ENCODE measurements at places on chromosomes 4 and X. TPM values are rescaled to one million over a fixed set of nuclear protein-coding genes. Genes with fewer than 3 reads are reported as not detected.

GRCh38 chrX:85052636-85053343, 49.1 kb downstream of the APOOL start:
- H3K4me1 ChIP-seq, result no peaks in the 10 kb centered on the region
- no peak overlapping the region for H3K4me3 ChIP-seq
- no peaks in the 10 kb centered on the region for H3K36me3 ChIP-seq
- DNase-seq, result no peak
- no peak overlapping the region for H3K27ac ChIP-seq

DNA sequence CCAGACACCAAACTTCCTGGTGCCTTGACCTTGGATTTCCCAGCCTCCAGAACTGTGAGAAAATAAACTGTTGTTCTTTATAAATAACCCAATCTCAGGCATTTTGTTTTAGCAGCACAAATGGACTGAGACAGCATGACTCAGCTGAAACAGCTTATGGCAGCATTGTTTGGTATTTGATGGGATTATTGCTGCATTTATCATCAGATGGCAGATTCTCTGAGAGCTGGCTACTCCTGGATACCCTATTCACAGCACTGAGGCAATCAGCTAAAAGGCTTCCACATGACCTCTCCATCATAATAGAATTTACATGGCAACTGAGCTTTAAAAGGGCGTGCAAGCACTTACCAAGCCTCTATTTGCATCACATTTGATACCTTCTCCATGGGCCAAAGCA, 623.1 kb upstream of the CPEB2 start:
- no peaks in the 10 kb centered on the region for H3K4me1 ChIP-seq
- H3K27ac ChIP-seq, result no peak overlapping the region
- no peak overlapping the region for H3K4me3 ChIP-seq
- H3K36me3 ChIP-seq, result no peaks in the 10 kb centered on the region
- DNase-seq, result no peak

DNA sequence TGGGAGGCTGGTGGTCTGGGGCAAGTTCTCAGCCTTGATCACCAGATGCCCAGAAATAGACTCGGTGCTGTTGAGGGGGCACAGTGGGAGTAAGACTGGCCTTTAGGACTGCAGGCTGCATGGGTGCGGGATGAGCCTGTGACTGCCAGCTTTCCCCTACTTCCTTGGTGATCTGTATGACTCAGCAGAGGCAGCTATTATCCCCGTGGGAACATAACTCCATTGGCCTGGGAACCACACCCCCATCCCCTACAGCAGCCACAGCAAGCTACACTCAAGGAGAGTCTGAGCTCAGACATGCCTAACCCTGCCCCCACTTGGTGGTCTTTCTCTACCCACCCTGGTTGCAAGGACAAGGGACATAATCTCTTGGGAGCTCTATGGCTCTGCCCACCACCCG, 20.6 kb downstream of the CLIC2 start:
- no peaks in the 10 kb centered on the region for H3K36me3 ChIP-seq
- H3K4me1 ChIP-seq, result no peaks in the 10 kb centered on the region
- no peak overlapping the region for H3K27ac ChIP-seq
- H3K4me3 ChIP-seq, result no peak overlapping the region
- DNase-seq, result no peak

GRIA3 gene
- total RNA-seq, result not detected

DNA sequence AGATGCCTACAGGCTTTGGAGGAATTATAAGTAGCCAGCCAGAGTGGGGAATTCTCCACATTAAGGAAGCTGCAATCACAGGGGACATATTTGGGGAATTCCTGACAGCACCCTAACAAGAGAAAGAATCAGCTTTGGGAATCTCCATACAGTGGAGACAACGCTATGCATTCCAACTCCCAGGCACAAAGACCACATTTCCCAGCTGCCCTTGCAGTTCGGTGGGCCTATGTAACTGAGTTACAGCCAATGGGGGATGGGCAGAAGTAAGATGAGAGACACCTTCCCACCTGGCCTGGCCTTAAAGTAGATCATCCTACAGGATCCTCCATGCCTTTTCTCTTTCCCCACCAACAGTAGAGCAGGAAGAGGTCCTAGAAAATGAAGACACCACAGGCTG, 43.4 kb upstream of the CCKAR start:
- no peak for DNase-seq
- H3K4me3 ChIP-seq, result no peak overlapping the region
- no peaks in the 10 kb centered on the region for H3K36me3 ChIP-seq
- no peaks in the 10 kb centered on the region for H3K4me1 ChIP-seq
- H3K27ac ChIP-seq, result no peak overlapping the region
- H3K27me3 ChIP-seq, result no peaks in the 10 kb centered on the region

DNA sequence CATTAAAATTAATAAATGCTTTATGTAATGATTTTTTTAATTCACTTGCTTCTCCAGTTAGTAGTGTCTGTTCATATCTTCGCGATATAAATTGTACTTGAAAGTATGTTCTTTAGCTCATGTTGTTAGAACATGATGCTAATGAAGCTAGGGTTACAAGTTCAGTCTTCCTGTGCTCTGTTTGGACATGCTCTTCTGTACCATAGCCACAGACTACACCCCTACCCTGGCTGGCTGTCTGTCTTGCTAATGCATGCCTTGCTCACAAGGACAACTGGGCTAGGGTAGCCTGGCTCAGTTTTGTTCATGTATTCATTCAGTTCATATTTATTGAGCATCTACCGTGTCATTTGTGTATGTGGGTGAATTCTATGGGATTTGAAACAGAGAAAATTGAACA, 50.8 kb upstream of the MTMR1 start:
- no peaks in the 10 kb centered on the region for H3K4me1 ChIP-seq
- H3K36me3 ChIP-seq, result peaks cover 60% of the 10 kb centered on the region
- H3K4me3 ChIP-seq, result no peak overlapping the region
- no peak for DNase-seq
- no peak overlapping the region for H3K27ac ChIP-seq

DNA sequence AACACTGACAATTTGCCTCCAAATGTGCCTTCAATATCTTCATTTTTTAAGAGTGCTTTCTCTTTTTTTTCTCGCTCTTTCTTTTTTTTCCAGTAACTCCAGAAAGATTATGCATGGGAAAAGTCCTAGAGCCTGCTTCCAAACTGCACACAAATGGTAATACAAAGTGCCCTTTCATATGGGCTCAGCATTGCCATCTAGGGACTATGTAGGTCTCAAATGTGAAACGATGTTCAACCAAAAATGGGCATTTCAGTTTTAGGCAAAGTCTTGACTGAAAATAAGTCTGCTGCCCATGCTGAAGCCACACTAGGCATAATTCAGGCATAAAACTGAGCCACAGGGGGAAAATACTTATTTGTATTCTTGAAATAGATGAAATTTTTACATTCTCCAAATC, 65.6 kb downstream of the SYNPO2 start:
- no peaks in the 10 kb centered on the region for H3K4me1 ChIP-seq
- H3K27me3 ChIP-seq, result no peaks in the 10 kb centered on the region
- H3K27ac ChIP-seq, result no peak overlapping the region
- DNase-seq, result no peak
- H3K4me3 ChIP-seq, result no peak overlapping the region

- no peak overlapping the region for H3K4me3 ChIP-seq
- H3K4me1 ChIP-seq, result no peaks in the 10 kb centered on the region
- H3K36me3 ChIP-seq, result no peaks in the 10 kb centered on the region
- no peak overlapping the region for H3K27ac ChIP-seq
- H3K27me3 ChIP-seq, result peaks cover 4% of the 10 kb centered on the region
These were observed 92.1 kb downstream of the SCD5 start for GRCh38 chr4:82706349-82707000.

GRCh38 chr4:75989846-75990528, 758 bp downstream of the SDAD1 start:
- peak overlapping the region; percentile 37 for H3K27ac ChIP-seq
- H3K4me1 ChIP-seq, result peaks cover 40% of the 10 kb centered on the region
- peaks cover 2% of the 10 kb centered on the region for H3K36me3 ChIP-seq
- H3K27me3 ChIP-seq, result no peaks in the 10 kb centered on the region

DNA sequence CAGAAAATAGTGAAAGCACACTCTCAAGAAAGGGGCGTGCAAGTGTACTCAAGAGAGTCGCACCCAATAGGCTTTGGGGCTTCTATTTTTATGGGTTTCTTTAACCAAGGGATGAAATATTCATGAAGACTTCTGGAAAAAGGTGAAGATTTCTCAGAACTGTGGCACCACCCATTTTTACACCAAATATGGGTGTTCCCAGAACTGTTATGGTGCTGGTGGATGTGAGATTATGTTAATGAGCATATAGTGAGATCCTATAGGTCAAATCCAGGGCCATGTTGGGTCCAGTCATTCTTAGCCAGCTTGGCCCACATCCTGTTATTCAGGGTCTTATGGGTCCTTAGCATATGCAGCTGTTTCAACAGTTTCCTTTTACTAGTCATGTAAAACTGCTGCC, 61.0 kb upstream of the SMIM10 start:
- no peak for DNase-seq
- H3K4me3 ChIP-seq, result no peak overlapping the region
- H3K27me3 ChIP-seq, result no peaks in the 10 kb centered on the region

- H3K27ac ChIP-seq, result no peak overlapping the region
- no peak overlapping the region for H3K4me3 ChIP-seq
- no peaks in the 10 kb centered on the region for H3K4me1 ChIP-seq
These were observed 21.8 kb downstream of the ARSD start for GRCh38 chrX:2907295-2907694.

DNA sequence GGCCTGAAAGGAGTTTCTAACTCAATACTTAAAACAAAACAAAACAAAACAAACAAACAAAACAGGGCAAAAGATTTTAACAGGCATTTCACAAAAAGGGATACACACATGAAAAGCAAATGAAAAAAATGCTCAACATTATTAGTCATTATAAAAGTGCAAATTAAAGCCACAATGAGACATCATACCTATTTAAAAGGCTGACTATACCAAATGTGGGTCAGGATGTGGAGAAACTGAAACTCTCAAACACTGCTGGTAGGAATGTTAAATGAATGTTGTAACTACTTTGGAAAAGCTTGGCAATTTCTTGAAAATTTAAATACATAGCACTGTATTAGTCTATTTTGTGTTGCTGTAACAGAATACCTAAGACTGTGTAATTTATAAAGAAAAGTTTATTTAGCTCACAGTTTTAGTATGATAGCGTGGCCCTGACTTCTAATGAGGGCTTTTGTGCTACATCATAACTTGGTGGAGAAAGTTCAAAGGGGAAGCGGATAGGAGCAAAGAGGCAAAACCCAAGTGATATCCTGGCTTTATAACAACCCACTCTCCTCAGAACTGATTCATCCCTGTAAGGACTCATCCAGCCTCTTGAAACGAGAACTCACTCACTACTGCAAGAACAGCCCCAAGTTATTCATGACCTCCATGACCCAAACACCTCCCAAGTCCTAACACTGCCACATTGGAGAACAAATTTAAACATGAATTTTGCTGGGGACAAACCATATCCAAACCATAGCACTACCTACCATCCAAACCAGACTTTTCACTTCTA, 214.0 kb downstream of the TEX11 start:
- H3K36me3 ChIP-seq, result no peaks in the 10 kb centered on the region
- no peak for DNase-seq

- DNase-seq, result no peak
- no peak overlapping the region for H3K27ac ChIP-seq
- H3K27me3 ChIP-seq, result no peaks in the 10 kb centered on the region
- no peaks in the 10 kb centered on the region for H3K4me1 ChIP-seq
- no peak overlapping the region for H3K4me3 ChIP-seq
- H3K36me3 ChIP-seq, result no peaks in the 10 kb centered on the region
These were observed 581.8 kb downstream of the NLGN4X start for GRCh38 chrX:5646818-5647217.

DNA sequence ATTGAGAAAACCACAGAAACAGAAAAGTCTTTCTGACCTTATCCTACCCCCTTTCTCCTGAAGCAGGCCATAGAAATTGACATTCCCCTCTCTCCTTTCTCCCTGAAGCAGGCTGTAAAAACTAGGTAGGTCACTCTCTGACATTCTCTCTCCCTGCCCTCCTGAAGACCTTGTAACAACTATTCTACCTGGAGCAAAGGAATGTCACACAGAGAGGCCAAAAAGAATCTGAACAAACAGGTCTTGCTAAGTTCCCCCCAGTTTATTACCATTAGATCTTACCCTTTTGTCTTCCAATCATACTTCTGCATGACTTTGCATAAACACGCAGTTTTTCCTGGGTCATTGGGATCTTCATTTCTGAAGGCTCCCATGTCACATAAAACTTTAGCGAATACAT, 198.3 kb upstream of the GYPA start:
- no peaks in the 10 kb centered on the region for H3K27me3 ChIP-seq
- H3K4me1 ChIP-seq, result no peaks in the 10 kb centered on the region
- H3K4me3 ChIP-seq, result no peak overlapping the region

GRCh38 chr4:101230801-101231426, 116.4 kb downstream of the PPP3CA start:
- H3K27ac ChIP-seq, result no peak overlapping the region
- H3K36me3 ChIP-seq, result no peaks in the 10 kb centered on the region
- no peak for DNase-seq
- H3K27me3 ChIP-seq, result no peaks in the 10 kb centered on the region

FAM9B gene
- total RNA-seq, result not detected

GRCh38 chrX:133448512-133449076, 33.3 kb upstream of the GPC4 start:
- H3K4me3 ChIP-seq, result no peak overlapping the region
- no peaks in the 10 kb centered on the region for H3K4me1 ChIP-seq
- no peaks in the 10 kb centered on the region for H3K27me3 ChIP-seq
- no peak overlapping the region for H3K27ac ChIP-seq
- H3K36me3 ChIP-seq, result no peaks in the 10 kb centered on the region

MND1 gene
- not detected for total RNA-seq

SUPT20HL1 gene
- total RNA-seq, result not detected

TXK gene
- total RNA-seq, result 67.0 TPM

UBL4A gene
- total RNA-seq, result 8.9 TPM

GRCh38 chr4:40594261-40595178, 35.1 kb downstream of the RBM47 start:
- no peak overlapping the region for H3K27ac ChIP-seq
- no peak for DNase-seq
- H3K27me3 ChIP-seq, result no peaks in the 10 kb centered on the region
- H3K4me1 ChIP-seq, result no peaks in the 10 kb centered on the region

NUP54 gene
- 94.1 TPM for total RNA-seq

GRCh38 chrX:858542-859078, 228.0 kb downstream of the SHOX start:
- H3K27ac ChIP-seq, result no peak overlapping the region
- no peaks in the 10 kb centered on the region for H3K4me1 ChIP-seq
- no peaks in the 10 kb centered on the region for H3K27me3 ChIP-seq
- H3K4me3 ChIP-seq, result no peak overlapping the region

STARD8 gene
- total RNA-seq, result 0.25 TPM

DNA sequence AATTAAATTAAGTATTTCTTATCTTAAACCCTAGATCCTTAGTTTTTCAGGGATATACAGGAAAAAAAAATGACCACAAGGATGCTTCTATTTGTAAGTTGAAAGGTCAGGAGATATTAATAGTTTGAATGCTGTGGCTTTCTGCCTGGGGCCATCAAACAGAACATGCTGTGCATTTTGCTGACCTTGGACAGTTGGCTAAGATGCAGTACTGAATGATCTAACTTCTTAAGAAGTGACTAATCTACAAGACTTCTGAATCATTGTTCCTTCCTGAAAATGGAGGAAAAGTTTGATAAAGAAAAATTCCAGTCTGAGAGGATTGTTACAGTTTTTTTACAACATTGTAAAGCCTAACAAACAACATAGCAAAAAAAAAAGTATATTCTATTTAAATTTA, 237.8 kb upstream of the JADE1 start:
- no peaks in the 10 kb centered on the region for H3K36me3 ChIP-seq
- no peak overlapping the region for H3K4me3 ChIP-seq
- H3K4me1 ChIP-seq, result no peaks in the 10 kb centered on the region
- DNase-seq, result peak; percentile 14
- no peaks in the 10 kb centered on the region for H3K27me3 ChIP-seq
- H3K27ac ChIP-seq, result no peak overlapping the region
